RKO (cell line): ENCODE measurements at places on chromosomes 12 and 14.

DNA sequence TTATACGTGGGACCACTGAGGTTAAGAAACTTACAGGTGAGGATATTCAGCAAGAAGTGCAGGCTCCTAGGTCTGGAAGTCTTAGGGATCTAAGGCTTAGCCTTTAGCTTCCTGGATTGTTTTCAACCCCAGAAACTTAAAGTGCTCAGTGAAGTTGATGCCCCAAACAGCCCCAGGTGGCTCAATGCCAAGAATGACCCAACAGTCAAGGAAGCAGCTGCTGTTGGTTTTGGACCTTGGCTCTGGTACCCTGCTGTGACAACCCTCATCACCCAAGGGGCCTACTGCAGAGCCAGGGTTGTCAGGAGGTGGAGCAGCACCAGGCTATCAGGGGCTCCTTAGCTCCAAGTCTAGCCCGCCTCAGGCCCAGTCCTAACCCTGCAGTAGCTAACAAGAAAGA, 36.8 kb downstream of the VDR start:
- DNase-seq = no peak

DNA sequence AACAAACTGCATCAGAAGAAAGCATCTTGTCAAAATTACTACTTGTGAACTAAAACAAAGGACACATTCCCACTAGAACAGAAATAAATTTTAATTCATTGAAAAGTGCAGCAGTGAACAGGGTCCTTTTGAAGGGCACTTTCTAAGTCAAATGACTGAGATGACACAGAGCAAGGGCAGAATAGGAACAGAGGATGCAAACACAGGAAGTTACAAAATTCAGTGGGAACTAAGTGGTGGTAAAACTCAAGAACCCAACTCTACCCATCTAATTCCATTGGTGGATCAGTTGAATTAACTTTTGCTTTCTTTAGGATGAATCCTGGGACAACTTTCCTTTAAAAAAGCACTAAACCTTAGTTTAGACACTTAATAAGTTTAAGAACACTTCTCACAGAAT, 45.8 kb downstream of the GNS start:
- DNase-seq = no peak

DNA sequence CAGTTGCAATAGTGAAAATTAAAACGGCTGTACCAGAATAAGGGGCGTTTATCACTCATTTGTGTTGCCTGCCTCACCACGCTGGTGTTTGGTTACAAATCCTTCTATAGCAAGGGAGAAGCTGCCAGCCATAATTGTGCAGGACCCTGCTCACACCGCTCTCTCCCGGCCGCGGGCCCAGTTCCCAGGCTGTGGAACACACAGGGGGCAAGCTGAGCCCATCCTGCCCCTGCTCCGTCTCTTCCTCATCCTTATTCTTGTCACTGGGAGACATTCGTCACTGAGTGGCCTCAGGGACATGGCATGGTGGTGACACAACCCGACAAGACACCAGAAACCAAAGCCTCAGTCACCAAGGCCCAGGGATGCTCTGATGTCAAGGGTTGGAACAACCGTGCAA, 116.3 kb upstream of the FKBP4 start:
- no peak for DNase-seq

DNA sequence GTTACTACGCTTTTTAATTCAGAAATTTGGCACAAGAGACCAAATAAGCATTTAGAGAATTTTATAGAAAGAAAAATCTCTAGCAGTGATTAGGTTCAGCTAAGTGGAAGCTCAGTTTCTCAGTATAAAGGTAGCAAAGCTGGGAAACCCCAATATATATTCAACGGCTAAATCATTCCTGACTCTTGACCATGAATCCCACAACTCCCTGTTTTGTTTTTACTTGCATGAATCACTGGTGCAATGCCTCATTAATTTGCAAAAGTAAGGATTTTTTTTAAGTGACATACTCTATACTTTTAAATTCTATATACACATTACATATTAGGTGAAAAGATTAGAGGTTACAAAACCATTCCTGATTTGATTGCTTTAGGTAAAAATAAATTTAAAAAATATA, 74.3 kb upstream of the PLEKHG7 start:
- DNase-seq = no peak

- no peak for DNase-seq
Observed at GRCh38 chr14:38310420-38310995, 54.6 kb upstream of the CLEC14A start.

DNA sequence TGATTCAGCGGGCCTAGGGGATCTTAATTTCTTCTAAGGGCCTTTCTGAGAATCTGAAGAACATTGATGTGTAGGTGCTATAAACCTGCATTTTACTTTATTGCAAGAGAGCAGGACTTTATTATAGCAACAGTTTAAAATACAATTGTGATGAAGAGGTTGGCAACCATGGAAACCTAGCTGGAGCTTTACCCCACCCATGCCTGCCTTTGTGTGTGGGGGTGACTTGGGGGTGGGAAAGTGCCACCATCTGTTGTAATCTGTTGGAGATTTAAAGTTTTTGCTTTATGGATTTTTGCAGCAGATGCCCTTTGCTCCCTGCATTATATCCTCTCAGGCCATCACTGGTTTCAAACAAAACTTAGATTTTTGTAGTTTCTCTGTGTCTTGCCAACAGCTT, 64.6 kb downstream of the ATG14 start:
- DNase-seq = no peak

DNA sequence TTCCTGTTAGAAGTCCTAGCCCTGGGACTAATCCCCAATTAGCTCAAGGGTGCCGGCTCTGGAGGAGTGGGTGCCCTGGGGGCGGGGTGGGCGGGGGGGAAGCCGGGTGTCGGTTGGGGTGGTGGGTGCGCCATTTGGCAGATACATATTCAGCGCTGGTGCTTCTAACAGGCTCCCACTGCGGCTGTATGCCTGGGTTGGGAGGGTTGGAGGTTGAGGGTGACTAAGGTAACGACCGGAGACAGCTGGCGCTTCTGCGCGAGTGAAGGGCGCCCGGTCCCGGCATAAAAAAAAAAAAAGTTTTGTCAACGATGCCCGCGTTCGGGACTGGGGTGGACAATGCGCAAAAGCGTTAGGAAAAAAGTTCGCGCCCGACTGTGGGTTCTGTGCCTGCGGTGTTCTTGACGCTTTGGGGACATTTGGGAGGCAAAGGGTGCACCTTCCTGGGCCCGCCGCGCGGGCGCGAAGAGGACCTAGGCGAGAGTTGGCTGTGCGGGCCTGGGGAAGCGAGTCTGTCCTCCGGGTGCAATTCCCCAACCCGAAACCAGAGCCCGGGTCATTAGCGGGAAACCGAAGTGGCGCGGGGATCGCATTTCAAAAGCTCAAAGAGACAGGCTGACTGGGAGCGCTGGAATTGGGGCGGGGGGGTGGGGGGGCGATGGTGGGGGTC, 19.2 kb downstream of the TBX3 start:
- DNase-seq = no peak

GRCh38 chr12:110379631-110380030, 23.9 kb downstream of the ANAPC7 start:
- DNase-seq = no peak

DNA sequence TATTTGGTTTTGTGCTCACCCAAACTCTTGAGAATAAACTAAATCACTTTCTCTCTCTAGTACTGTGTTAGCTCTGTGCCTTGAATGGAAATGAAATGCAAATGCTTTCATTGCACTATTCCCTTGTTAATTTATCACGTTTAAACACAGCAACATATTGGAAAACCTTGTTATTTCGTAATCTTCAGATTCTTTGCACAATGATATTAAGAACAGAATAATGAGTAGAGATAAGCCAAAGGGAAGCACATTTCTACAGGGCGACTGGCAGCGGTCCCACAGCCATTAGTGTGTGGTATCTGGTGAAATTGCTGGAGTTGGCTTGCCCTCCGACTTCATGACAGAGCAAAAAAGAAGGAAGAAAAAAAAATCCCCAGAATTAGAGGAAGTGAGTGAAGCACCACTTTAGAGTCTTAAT, 166.1 kb upstream of the E2F7 start:
- no peak for DNase-seq

DNA sequence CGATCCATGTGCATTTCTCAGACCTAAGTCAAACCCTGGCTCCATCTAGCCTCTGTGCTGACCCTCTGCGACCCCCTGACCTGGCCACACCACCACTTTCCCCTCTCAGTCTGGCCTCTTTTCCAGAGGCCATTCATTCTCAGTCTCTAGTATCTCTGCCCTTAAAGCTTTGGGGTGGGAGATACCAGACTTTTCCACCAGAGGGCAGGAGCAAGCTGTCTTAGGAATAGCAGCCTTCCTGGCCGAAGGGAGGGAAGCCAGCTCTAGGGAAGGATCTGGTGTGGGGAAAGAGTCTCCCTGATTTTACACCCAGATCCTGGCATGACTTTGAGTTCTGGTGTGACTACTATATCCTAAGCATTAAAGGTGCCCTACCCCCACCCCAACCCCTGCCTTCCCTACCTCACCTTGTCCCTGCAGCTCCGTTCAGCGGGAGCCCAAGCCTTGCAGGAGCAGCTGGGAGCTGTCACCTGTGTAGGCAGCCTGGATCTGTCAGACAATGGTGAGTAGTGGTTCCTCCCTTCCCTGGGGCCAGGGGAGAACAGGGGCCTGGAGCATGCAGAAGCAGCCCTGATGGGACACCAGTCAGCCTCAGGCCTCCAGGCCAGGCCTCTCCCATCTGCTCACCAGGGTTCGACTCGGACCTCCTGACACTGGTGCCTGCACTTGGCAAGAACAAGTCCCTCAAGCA, 6.6 kb downstream of the CARMIL3 start:
- peak; percentile 74 for DNase-seq

DNA sequence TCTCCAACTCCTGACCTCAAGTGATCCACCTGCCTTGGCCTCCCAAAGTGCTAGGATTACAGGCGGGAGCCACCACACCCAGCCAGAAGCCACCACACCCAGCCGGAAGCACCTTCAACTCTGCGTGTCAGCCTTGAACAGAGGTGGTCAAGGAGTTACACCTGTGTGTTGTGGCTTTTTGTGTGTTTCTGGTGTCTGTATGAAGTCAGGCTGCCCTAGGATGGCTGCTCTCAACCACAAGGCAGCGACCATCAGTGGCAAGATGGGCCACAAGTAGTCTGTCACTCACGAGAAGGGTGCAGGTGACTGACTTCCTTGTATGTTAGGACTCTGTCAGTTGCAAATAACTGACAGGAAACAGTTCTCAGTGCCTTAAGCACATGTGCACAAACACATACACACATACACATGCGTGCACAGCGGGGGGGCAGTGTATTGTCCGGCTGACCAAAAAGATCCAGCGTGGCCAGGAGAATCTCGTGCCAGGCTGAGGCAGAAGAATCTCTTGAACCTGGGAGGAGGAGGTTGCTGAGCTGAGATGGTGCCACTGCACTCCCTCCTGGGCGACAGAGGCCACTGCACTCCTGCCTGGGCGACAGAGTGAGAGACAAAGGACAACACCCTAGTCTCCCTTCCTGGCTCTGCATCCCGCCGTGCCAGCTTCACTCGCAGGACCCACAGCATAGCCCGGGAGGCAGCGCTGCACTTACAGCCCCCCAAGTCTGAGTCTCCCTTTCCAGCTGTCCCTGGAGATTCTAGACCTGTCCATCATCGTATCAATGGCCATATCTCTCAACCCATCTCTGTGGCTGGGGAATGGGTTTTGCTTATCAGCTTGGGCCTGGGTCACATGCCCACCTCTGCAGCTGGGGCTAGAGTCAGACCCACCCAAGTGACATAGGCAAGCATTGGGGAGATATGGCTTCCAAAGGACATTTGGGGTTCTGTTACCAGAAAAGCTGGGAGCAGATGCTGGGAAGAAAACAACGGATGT, 13.7 kb downstream of the P2RX4 start:
- no peak for DNase-seq

- DNase-seq = no peak
Observed at GRCh38 chr12:6866163-6866919, 990 bp upstream of the TPI1 start.

DNA sequence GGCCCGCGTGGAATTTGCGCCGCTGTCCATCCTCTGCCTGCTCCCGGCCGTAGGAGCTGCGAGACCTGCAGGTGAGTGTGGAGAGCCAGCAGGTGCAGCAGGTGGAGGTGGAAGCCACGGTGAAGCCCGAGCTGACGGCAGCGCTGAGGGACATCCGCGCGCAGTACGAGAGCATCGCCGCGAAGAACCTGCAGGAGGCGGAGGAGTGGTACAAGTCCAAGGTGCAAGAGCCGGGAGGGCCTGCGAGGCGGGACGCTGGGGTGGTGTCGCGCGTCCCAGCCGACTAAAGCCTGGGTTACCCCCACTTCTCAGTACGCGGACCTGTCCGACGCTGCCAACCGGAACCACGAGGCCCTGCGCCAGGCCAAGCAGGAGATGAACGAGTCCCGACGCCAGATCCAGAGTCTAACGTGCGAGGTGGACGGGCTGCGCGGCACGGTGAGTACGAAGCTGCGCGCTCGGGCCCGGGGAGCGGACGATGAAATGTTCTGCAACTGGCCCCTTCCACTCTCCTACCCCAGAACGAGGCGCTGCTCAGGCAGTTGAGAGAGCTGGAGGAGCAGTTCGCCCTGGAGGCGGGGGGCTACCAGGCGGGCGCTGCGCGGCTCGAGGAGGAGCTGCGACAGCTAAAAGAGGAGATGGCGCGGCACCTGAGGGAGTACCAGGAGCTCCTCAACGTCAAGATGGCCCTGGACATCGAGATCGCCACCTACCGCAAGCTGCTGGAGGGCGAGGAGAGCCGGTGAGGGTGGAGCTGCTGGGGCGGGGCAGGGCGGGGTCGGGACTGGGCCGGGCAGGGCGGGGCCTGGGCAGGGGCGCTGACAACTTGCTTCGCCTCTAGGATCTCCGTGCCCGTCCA, 2.1 kb downstream of the PRPH start:
- DNase-seq = peak; percentile 35

DNA sequence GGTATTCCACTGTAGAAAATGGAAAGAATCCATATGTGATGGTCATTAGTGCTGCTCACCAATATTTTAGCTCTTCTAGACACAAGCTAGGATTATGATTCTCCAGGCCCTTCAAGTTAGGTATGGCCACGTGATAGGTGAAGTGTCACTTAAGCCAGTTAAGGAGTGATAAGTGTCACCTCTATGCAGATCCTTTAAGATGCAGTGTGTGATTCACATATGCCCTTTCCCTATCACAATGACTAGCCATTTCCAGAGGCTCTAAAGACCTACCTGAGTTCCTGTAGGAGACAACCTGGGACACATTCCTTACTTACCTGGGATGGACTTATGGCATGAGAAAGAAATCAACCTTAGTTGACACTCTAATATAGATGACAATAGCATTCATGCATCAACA, 343.2 kb downstream of the NELL2 start:
- no peak for DNase-seq

DNA sequence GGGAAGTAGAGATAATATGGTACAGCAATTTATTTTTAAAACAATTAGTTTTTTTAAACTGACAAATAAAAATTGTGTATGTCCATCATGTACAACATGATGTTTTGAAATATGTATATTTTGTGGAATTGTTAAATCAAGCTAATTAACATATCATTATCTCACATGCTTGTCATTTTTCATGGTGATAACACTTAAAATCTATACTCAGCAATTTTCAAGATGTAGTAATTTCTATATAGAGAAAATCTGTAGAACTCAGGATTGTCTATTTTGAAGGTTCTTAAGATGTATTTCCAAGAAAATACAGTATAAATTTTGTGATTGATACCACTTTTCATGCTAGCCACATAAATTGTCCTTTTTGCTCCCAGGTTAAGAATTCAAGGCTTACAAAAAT, 247.1 kb downstream of the FBXL14 start:
- no peak for DNase-seq
